A549 treated with AZD2906 at 1 μM for 4 hours (cell line): ENCODE measurements at places on chromosomes 7 and 10. TPM values are rescaled to one million over a fixed set of nuclear protein-coding genes. Genes with fewer than 3 reads are reported as not detected.

LBX1 gene
- total RNA-seq = not detected in 5 replicates

COL26A1 gene
- 0.44 to 0.74 TPM (median 0.52 TPM) in 5 replicates for total RNA-seq

DNTT gene
- total RNA-seq = not detected in 5 replicates

ABCB4 gene
- 0.10 TPM in 1 of 5 replicates, not detected in the others for total RNA-seq

MYPN gene
- 1.8 to 2.5 TPM (median 2.1 TPM) in 5 replicates for total RNA-seq

SFTPA1 gene
- not detected in 5 replicates for total RNA-seq

PRKRIP1 gene
- total RNA-seq = 19.8 to 22.3 TPM (median 21.1 TPM) in 5 replicates

SNX10 gene
- 4.1 to 6.4 TPM (median 5.5 TPM) in 5 replicates for total RNA-seq

GDF10 gene
- total RNA-seq = 0.03 to 0.08 TPM (median 0.05 TPM) in 5 replicates

ZFAND4 gene
- total RNA-seq = 3.9 to 5.0 TPM (median 4.7 TPM) in 5 replicates

TMEM72 gene
- not detected in 5 replicates for total RNA-seq

EPO gene
- total RNA-seq = 0.09 TPM in 1 of 5 replicates, not detected in the others

FXYD4 gene
- not detected in 5 replicates for total RNA-seq

SORCS1 gene
- total RNA-seq = 0.10 TPM in 1 of 5 replicates, not detected in the others

PON3 gene
- total RNA-seq = 32.5 to 39.3 TPM (median 39.2 TPM) in 5 replicates

LRGUK gene
- total RNA-seq = 0.20 to 0.37 TPM (median 0.31 TPM) in 5 replicates

FAM131B gene
- 0.28 to 0.40 TPM (median 0.37 TPM) in 5 replicates for total RNA-seq

ATXN7L1 gene
- 5.5 to 6.4 TPM (median 5.8 TPM) in 5 replicates for total RNA-seq

A1CF gene
- 0.03 to 0.13 TPM (median 0.05 TPM) in 5 replicates for total RNA-seq

LDB3 gene
- total RNA-seq = 0.08 to 0.24 TPM (median 0.16 TPM) in 5 replicates

COL13A1 gene
- total RNA-seq = 0.17 to 0.32 TPM (median 0.29 TPM) in 5 replicates

LIPJ gene
- total RNA-seq = not detected in 5 replicates

TAS2R41 gene
- not detected in 5 replicates for total RNA-seq

OR6V1 gene
- not detected in 5 replicates for total RNA-seq

SPDYE11 gene
- not detected in 5 replicates for total RNA-seq

PTF1A gene
- not detected in 5 replicates for total RNA-seq

GIMAP5 gene
- total RNA-seq = 0.05 to 0.11 TPM (median 0.08 TPM) in 3 of 5 replicates, not detected in the others

CLEC2L gene
- 0.08 to 0.20 TPM (median 0.15 TPM) in 5 replicates for total RNA-seq

SLF2 gene
- total RNA-seq = 8.2 to 9.1 TPM (median 8.9 TPM) in 5 replicates

EVX1 gene
- 0.09 to 0.22 TPM (median 0.14 TPM) in 5 replicates for total RNA-seq

ANXA8L1 gene
- 93.7 to 122 TPM (median 108 TPM) in 5 replicates for total RNA-seq

AGAP4 gene
- total RNA-seq = 4.5 to 9.2 TPM (median 6.8 TPM) in 5 replicates

CLDN12 gene
- total RNA-seq = 31.5 to 38.0 TPM (median 35.8 TPM) in 5 replicates

FAM237B gene
- total RNA-seq = 0.02 to 0.10 TPM (median 0.05 TPM) in 5 replicates

AKR1C2 gene
- 3,370 to 4,443 TPM (median 3,626 TPM) in 5 replicates for total RNA-seq

SLC39A12 gene
- not detected in 5 replicates for total RNA-seq

RPEL1 gene
- 0.07 TPM in 2 of 5 replicates, not detected in the others for total RNA-seq

INA gene
- total RNA-seq = 16.7 to 23.7 TPM (median 18.3 TPM) in 5 replicates

CH25H gene
- 0.51 to 0.77 TPM (median 0.68 TPM) in 5 replicates for total RNA-seq

HTR7 gene
- total RNA-seq = 0.14 to 0.23 TPM (median 0.19 TPM) in 5 replicates

CYP3A7 gene
- 0.05 TPM in 1 of 5 replicates, not detected in the others for total RNA-seq

SUGCT gene
- 0.64 to 1.4 TPM (median 1.1 TPM) in 5 replicates for total RNA-seq

LMOD2 gene
- not detected in 5 replicates for total RNA-seq

DGKI gene
- total RNA-seq = 0.19 to 0.49 TPM (median 0.23 TPM) in 5 replicates

JAKMIP3 gene
- 0.68 to 1.1 TPM (median 1.00 TPM) in 5 replicates for total RNA-seq

UNC5B gene
- total RNA-seq = 3.1 to 4.8 TPM (median 3.8 TPM) in 5 replicates

FAM13C gene
- 0.06 to 0.09 TPM (median 0.08 TPM) in 5 replicates for total RNA-seq

GRID1 gene
- 0.21 to 0.41 TPM (median 0.29 TPM) in 5 replicates for total RNA-seq

FAM25C gene
- total RNA-seq = 1.0 to 3.0 TPM in 2 of 5 replicates, not detected in the others

SPDYE2B gene
- not detected in 5 replicates for total RNA-seq

CDK1 gene
- 78.9 to 93.8 TPM (median 83.7 TPM) in 5 replicates for total RNA-seq

CTAGE4 gene
- total RNA-seq = 0.06 TPM in 1 of 5 replicates, not detected in the others

CDNF gene
- total RNA-seq = 0.77 to 1.3 TPM (median 0.92 TPM) in 5 replicates

CASP7 gene
- total RNA-seq = 23.5 to 31.9 TPM (median 26.6 TPM) in 5 replicates

TRIL gene
- total RNA-seq = not detected in 5 replicates

LRRC4 gene
- not detected in 5 replicates for total RNA-seq

GPR37 gene
- total RNA-seq = 0.59 to 0.81 TPM (median 0.73 TPM) in 5 replicates

MACC1 gene
- not detected in 5 replicates for total RNA-seq

AS3MT gene
- 3.2 to 4.0 TPM (median 3.6 TPM) in 5 replicates for total RNA-seq
